ENCODE measurements at places on chromosomes 12 and 14.

DNA sequence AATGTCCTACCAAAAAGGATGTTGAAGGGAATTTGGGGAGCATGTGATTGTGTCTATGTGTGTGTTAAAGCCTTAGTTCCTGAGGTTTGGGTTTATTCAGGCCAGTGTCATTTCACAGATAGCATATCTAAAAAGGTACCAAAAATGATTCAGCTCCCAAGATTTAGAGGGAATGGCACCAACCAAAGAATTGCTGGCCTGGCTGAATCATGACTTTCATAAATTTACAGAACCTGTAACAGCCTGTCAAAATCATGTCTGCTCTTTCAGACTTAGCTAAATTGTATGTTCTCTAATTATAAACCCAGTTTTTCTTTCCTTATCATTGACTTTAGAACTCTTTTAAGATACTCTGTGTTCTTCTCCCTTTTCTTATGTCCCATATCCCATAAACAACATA, 231.5 kb downstream of the NUBPL start:
- DNase-seq, result no peak

- no peak for DNase-seq
These were observed 78.3 kb downstream of the LGMN start for GRCh38 chr14:92670160-92670559.

GRCh38 chr12:132084621-132085290, 59.4 kb downstream of the DDX51 start:
- DNase-seq, result no peak

DNA sequence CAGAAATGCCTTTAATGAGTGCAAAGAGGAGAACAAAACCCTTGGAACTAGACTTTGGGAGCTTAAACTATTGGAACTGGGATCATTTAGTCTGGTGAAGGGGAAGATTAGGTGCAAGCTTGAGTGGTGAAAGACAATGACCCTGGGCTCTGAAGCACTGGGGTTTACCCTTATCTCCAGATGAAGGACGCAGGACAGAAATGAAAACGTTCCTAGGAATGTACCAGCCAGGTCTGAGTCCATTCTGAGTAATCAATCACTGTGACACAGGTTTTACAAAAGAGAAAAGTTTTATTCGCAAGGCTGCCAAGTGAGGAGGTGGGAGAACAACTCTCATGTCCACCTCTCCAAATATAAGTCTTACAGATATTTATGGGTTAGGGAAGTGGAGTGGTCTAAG, 249.1 kb downstream of the LRIG3 start:
- no peak for DNase-seq

DNA sequence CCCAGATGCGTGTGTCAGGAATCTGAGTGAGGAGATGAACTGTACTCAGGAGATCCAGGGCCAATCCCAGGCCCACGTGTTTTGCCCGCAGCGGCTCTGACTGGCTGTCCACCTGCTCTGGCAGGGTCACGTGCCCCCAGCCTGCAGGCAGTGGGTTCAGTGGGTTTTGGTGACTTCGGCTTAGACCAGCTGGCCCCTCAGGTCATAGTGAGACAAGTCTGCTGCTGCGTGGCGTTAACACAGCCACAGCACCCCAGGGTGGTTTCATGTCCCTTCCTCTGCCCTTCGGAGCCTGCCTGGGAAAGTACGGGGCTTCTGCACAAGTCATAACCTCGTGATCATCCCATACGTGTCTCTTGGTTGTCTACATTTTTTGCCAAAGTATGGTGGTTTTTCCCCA, 2.6 kb downstream of the FBRSL1 start:
- DNase-seq, result no peak

DNA sequence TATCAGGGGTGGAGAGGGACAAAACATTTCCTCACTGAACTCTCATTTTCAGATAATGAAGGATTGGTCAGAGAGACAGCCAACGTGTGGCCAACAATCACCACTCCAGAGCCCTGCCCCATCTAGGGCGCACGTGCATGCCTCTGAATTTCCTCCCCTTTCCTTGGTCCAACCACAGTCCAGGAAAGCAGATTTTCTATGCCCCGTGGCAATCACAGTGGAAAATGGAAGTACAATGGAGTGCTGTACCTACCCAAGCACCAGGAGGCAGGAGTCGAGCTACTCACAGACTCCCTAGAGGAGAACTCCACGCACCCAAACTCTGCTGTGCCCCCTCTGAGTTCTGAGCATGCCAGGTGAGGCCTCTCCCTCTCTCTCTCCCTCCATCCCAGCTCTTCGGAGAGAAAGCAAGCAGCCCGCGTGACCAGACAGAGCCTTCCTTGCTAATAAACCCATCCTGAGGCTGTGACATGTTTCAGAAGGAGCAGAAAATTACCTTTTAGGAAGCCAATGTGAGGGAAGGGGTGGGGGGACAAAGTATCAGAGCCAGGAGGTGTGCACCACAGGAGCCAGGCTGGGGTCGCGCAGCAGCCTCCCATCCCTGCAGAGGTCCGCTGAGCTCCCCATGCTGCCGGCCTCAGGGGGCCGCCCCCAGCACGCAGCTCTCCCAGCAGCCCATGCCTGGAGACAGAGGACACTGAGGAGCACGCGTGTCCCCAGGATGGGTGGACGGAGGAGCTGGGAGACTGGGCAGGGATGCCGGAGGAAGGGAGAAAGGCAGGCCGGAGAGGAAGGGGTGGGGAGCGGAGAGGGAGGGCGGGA, 73.4 kb downstream of the PITPNM2 start:
- DNase-seq, result no peak

DNA sequence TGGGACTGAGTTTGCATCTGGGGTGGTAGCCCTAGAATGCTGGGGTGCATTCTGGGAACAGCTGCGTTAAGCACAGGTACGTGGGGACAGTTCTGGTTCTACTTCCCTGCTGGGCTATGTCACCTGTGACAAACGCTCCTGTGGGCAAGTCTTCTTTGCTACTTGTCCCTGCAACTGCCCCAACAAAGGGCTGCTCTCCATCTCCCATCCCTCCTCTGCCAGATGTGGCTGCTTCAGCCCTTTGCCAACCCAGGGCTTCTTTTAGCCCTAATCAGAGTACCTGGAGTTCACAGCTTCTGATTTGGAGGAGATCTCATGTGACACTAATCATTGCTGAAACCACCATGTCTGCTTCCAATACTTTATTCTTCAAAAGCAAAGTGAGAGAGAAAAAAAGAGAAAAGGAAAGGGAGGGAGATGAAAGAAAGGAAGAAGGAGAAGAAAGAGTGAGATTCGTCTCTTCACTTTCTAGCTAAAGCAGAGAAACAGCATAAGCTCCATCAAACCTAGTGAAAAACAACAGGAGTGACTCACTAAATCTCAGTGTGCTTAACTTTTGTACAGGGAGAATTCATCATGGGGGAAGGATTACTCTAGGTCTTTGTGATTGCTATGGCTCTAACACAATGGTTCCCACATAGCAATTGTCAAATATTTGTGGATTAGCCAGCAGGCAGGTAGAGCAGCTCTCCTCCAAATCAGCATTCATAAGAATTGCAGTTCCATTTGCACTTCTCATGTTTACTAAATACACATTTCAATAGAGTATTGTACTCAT, 174.8 kb downstream of the LRIG3 start:
- DNase-seq, result no peak

DNA sequence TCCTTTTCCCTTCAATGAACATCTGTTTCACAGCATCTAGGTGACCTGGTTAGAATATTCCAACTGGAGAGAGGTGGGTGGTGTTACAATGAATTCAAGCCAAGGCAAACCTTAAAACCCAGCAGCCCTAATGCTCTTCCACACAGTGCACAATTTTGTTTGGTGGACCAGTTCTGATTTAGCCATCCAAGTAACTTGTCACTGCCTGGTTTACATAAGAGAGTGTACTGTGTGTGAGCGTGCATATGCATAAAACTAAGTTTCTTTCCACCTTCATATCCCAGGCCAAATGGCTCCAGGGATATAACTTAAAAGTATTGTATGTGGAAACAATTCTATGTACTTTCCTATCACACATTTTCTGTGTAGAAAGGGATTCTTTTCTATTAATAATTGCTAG, 200.4 kb upstream of the FAR2 start:
- DNase-seq, result no peak

GRCh38 chr12:54682674-54683073, 34.5 kb upstream of the DCD start:
- DNase-seq, result no peak

- DNase-seq, result no peak
These were observed 292.1 kb downstream of the ADGRD1 start for GRCh38 chr12:131245564-131246355.

GRCh38 chr12:113318900-113319628, 15.8 kb downstream of the SLC8B1 start:
- no peak for DNase-seq

DNA sequence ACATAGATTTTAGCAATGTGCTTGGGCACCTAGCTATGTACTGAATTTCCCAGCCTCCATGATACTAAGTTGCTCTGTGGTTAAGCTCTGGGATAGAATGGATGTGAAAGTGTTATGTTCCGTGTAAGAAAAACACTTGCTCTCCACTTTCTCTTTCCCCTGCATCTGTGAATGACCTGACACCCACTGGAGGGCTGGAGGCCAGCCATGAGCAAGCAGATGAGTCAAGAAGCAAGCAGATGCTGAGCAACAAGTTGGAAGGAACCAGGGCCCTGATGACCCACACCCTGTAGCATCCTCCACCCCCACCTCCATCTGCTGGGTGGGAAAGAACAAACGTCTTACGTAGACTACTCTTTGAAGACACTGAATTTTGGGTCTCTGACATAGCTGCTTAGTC, 56.6 kb downstream of the EID3 start:
- DNase-seq, result no peak

DNA sequence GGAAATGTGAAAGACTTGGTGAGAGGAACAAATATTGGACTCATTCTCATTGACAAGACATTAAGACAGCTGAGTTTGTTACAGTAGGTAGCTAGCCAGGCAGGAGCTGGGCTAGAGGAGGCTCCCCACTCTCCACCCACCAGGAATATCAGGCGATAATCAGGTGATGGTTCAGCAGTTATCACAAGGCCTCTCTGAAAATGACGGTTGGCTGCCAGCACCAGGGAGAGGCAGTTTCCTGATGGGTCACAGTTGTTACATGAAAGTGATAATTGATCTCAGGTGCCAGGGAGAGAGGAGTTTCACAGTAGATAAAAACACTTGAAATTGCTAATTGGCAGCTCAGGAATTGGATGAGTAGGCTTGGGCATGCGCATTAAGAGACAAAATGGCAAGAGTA, 116.5 kb downstream of the TMTC2 start:
- DNase-seq, result no peak

DNA sequence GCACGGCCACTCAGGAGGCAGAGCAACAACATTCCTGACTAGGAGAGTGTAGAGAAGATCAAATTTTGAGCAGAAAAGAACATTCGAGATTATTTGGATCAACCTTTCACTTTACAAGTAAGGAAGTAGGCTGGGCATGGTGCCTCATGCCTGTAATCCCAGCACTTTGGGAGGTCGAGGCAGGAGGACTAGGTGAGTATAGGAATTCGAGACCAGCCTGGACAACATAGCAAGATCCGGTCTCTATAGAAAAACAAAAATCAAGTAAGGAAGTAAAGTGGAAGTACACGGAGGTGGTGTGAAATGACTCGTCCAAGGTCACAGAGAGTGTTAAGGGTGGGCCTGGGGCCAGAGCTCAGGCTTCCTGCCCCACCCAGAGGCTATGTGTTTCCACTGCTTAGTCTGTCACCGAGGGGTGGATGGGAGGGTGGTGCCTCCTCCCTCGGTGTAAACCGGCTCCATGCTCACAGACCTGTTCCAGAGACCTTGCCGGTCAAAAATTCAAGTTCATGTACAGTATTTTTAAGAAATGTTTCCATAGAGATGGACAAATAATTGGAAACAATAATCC, 51.9 kb downstream of the MAP1LC3B2 start:
- no peak for DNase-seq

DNA sequence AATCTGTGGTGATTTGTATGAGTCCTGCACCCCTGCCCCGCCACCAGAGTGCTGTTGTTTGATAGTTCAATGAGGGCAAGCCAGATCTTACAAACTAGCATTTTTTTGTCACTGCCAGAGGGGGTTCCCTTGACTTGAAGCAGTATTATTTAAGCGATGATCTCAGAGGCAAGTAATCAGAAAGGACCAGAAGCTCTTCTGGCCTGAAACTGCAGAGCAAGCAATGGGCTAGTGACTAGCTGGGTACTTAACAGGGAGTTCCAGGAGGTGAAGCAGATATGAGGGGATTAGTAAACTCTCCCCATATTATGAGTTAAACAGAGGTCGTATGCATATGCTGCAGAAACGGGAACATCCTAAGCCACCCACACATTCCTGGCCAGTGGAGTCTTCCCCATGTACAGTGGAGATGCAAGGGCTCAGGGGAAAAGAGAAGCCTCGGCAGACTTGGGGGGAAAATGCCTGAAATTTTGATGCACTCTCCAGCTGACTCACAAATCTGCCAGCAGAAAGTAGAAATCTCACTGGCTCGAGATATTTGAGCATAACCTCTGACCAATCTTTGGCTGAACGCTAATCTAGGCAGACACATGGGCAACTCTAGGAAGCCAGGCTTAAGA, 8.3 kb upstream of the CRACR2A start:
- no peak for DNase-seq

All from stimulated activated CD4-positive, alpha-beta T cell treated with anti-CD3 and anti-CD28 coated beads, Interleukin-1b, Interleukin-23, amount 100 ng/mL, for 1 hour (primary cell).